ENCODE measurements at places on chromosomes 3 and 15.

- DNase-seq = no peak
These were observed 8.2 kb downstream of the PCSK6 start for GRCh38 chr15:101481381-101481705.

DNA sequence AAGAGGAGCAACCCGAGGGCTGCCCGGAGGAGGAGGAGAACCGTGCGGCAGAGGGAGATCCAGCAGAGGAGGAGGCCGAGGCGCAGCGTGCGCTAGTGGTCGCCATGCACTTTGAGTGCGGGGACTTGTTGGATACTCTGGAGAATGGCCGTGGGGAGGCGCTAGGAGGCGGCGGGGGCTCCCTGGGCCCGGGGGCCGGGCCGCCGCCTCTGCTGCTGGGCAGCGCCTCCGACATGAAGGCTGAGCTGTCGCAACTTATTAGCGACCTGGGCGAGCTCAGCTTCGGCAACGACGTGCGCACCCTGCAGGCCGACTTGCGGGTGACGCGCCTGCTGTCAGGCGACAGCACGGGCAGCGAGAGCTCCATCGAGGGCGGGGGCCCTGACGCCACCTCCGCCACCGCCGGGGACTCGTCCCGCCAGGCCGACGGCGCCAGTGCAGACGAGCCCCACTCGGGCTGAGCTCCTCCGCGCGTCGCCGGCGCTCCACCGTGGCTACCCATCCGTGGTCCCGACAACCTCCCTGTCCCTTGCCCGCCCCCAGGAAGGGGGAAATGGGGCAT lies 2.0 kb downstream of the FAM43A start:
- DNase-seq = peak; percentile 78

DNA sequence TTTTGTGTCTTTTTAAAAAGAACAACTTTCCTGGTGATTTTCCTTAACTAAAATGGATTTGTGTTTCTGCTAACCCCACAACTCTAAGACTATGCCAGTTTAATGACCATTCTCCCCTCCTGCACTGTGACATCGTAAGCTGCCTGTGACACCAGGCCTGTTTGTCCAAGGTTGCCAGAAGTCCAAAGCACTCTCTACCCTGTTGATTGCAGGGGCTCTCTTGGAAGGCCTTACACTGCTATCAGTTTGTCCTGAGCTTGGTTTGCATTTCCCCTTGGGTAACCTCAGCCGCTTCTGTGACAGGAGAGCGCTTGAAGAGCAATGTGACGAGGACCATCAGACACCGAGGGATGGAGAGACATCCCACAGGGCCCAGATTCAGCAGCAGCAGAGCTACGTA lies 55.8 kb downstream of the CDAN1 start:
- DNase-seq = no peak

DNA sequence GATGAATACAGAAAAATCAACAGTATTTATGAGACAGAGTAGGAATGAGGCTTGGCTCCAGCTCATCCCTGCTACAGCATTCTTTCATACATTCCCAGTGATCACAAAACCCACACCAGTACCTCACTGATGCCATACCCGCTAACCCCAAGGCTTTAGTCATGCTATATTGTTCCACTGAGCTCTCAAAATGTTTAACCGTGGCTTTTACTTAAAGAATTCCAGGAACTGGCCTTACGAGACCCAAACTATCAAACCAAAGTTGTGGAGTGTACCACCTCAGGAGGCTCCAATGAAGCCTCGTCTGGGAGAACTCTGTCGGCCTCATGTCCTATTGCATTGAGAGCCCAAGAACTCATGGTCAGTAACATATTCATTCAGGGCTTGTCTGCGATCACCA lies 278.9 kb downstream of the ULK4 start:
- no peak for DNase-seq

DNA sequence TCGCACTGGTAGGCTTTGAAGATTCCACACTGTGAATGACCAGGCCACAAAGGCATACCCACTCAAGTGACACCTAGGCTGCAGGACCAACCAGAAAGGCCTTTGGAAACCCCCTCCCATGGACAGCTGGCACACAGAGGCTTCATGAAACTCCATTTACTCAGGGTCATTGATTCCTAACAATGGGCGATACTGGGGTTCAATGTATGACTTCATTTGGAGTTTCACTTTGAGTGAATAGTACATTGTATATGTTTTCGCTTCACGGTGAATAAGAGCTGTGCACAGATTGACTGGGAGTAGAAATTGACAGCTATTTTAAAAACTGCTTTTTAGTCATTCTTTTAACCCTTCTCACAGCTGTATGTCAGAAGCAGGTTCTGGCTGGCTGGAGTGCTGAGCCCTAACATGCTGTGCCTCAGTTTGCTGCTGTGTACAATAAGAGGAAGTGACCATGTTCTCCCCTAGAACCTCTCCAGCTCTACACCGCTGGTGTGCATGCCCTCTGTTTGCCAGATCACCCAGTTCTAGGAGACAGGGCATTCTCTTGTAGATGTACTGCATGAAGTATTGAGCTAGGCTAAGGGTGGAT lies 15.4 kb upstream of the CX3CR1 start:
- DNase-seq = no peak

- DNase-seq = no peak
These were observed 522 bp downstream of the PDZRN3 start for GRCh38 chr3:73624017-73624820.

- no peak for DNase-seq
These were observed 107.0 kb downstream of the ALCAM start for GRCh38 chr3:105473521-105474223.

DNA sequence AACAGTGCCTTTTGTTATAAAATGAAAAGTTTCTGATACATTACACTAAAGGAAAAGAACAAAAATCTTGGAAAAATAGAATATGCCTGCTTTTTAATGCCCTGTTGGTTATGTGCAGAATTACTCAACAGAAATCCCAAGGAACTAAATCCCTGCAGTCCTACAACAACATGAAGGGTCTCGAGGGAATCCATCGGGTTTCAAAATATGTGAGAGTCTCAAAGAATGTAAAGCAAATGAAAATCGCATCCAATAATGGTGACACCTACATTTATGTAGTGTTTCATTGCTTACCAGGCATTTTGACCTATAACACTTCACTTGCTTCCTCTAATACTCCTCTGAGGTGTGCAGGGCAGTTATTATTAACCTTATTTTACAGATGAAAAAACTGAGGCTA lies 411.3 kb downstream of the FOXP1 start:
- DNase-seq = no peak

- no peak for DNase-seq
These were observed 33.8 kb upstream of the GYG1 start for GRCh38 chr3:148957586-148957985.

DNA sequence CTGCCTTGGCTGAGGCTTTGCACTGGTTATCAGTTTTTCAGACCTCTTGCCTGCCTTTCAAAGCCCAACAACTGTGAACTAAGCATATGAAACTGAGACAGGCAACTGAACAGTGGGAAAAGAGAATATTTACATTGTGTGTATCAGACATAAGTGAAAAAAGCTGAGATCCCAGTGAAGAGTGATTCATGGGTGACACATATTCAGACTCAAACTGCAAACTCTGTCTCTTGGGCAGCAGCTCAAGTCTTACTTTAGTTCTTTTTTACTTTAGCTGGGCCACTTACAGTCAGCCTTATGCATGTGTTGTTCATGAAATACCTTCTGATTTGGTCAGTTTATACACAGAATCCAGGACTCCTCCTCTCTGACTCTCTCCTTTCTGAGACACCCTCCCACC lies 19.2 kb downstream of the SUCLG2 start:
- DNase-seq = no peak

GRCh38 chr15:64855205-64855975 lies 13.7 kb downstream of the PLEKHO2 start:
- no peak for DNase-seq

DNA sequence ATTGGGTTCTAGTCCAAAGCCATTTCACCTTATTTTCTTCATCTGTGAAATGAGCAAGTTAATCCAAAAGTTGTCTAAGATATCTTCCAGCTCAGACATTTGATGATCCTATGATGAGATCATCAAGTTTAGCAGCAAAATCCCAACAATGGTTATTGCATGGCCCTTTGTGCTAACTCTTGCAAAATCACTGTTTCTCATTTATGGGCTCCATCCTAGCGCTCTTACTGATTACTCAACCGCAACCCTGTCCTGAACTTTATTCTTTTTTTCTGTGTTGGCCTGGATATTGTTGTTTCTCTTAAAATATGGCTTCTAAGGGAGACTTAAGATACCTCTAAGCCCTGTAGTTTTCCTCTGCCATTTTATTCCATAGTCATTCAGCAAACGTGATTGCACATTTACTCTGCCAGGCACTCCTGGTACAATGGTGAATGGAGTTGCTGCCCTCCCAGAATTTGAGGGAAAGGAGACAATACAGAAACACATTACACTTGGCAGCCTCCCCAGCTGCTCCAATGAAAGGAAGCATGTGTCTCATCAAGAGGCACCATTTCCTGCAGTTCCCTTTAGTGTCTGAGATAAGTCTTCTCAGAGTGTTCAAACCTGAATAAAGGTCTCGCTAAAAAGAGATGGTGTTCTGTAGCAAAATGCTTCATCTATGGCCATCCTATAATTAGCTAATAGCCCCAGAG lies 4.4 kb downstream of the GXYLT2 start:
- no peak for DNase-seq

- DNase-seq = no peak
These were observed 11.9 kb downstream of the UBL7 start for GRCh38 chr15:74449095-74449494.

DNA sequence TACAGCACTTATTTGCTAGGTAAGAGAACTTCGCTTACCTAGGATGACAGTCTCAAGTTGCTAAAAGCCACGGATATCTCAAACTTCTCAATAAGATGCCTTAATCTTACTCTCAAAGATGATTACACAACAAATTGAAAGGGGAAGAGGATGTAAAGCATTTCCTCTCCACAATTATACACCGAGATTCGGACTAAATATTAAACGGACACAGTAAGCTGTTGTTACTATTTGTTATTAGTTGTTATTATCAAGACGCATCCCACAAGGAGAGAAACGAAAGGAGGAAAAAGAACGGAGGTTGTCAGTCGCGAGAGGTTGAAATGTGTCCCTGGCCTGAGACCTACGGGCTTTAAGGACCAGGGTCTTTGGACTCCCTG lies 660 bp downstream of the ZNF106 start:
- no peak for DNase-seq

DNA sequence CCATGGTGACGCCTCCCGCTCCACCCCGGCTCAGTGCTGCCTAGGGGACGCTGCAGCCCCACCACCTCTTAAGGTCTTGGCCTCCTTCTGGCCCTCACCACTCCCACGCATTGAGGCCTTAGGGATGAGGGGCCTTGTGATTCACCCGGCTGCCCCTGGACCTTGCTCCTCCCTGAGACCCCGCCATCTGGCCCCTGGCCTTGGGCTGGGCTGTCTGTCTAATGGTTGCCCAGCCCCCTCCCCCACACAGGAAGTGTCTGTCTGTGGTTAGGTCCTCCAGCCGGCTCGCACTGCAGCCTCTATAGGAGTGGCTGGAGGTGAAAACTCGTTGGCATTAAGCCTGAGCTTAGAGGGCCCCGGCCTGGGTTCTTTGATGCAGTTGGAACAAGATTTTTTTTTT lies 21.5 kb upstream of the MTHFS start:
- no peak for DNase-seq

DNA sequence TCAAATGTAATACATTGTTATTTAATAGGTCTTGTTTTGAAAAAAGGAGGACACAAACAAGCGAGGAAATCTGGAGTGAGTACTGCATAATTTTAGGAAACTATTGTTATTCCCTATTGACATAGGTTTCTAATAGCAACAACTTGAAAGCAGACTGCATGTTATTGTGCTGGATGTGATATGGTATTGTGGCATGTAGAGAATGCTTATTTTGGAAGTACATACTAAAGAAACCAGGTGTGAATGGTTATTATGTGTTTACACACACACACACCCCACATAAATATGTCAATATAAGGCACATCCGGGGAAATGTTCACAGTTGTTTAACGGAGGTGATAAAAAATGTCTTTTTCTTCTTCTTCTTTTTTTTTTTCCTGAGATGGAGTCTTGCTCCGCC lies 5.9 kb upstream of the MORF4L1 start:
- no peak for DNase-seq

GRCh38 chr3:132867526-132867925 lies 145.3 kb upstream of the NPHP3 start:
- DNase-seq = no peak

DNA sequence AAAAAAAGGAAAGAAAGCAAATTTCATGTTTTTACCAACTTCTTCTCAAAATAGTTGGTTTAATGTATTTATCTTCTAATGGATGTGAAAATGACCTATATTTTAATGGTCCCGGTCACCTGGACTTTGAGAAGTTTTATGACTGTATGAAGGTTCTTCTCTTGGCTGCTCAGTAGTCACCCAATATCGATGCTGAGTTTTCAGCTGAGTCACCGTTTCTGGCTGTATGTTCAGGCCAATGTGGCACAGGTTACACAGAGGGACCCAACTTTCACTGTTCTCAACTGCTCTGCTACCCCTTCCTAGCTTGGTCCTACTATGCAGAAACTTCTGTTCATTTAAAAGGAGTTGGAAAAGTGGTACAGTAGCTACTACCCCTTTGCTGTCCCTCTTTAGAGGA lies 25.8 kb downstream of the VGLL3 start:
- DNase-seq = no peak

GRCh38 chr3:1235526-1236120 lies 142.8 kb downstream of the CNTN6 start:
- DNase-seq = no peak

- no peak for DNase-seq
These were observed 660 bp downstream of the CCK start for GRCh38 chr3:42265059-42265991.

GRCh38 chr15:98294126-98294525 lies 333.6 kb downstream of the ARRDC4 start:
- DNase-seq = no peak

DNA sequence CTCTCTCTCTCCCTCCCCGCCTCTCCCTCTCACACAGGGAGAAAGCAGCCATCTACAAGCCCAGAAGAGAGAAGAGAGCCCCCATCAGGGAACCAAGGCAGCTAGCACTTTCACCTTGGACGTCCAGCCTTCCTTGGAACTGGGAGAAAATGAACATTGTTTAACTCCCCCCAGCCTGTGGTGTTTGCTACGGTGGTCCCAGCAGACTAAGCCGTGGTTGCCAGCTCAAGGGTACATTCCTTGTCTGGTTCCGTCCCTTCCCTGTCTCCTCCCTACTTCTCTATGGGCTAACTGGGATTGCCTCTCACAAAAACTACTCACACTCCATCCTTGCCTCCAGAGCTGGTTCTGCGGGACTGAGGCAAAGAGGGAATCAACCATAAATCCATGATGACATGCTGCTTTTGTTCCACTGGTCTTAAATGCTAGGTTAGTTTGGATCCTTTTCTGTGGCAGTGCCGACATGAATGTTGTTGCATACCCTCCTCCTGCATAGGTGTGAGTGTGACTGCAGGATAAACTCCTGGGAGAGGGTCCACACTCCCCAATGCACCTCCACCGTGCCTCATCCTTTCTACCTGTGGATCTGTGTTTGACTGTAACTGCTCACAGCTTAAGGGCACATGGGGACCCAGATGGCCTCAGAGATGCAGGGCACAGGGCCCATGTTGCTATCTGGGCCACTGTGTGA lies 12.0 kb downstream of the C3orf22 start:
- no peak for DNase-seq

- DNase-seq = no peak
These were observed 100.3 kb downstream of the FSIP1 start for GRCh38 chr15:39682366-39682765.

Data from stimulated activated CD4-positive, alpha-beta T cell treated with anti-CD3 and anti-CD28 coated beads, Interleukin-1b, Interleukin-23, amount 100 ng/mL, for 4 hours (primary cell).